ENCODE measurements at places on chromosomes 2 and 18.
A peak's percentile ranks its signal among the peaks of the same experiment; 100 is the strongest.

GRCh38 chr2:183001948-183002347, 36.3 kb downstream of the NCKAP1 start:
- DNase-seq, result no peak

- DNase-seq, result no peak
Measured at GRCh38 chr2:172220121-172220520, 117.4 kb upstream of the DLX2 start.

- no peak for DNase-seq
Measured at GRCh38 chr2:132692816-132693215, 22.8 kb upstream of the LYPD1 start.

DNA sequence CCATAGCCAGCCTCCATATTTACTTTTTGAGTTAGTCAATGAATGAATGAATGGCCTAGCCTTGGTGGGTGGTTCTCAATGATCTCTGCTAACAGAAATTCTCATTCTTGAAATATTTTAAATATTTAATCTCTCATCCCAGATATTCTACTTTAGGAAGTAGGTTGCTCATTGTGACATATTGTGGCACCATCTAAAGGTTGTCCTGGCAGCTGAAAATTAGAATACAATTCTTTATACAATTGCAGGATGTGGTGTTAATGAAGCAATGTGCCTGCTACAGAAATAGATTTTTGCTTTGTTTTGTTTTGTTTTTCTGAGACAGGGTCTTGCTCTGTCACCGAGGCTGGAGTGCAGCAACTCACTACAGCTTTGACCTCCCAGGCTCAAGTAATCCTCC, 35.8 kb downstream of the SCG2 start:
- no peak for DNase-seq

DNA sequence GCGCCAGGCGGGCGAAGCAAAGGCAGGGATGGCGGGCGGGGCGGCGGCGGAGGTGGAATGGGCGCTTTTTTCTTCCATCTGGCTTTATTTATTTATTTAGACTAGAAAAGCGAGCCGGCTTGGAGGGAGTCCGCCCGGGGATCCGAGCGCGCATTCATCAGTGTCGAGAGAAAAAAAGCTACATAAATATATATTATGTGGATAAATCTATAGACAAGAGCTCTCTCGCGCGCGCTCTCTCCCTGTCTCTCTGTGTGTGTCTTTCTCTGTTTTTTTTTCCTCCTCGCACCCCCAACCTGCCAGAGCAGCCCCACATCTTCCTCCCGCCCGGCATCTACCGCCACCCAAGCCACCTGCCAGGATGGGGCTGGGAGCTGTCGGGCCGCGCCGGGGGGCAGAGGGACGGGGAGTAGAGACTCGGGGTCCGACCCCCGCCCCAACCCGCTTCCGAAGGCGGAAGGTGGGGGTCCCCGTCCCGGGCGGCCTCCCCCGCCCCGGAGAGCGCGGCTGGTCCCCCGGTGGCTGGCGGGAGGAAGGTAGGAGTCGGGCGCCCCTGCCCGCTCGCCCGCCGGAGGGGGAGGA, 972 bp upstream of the CELF4 start:
- DNase-seq, result peak; percentile 71

DNA sequence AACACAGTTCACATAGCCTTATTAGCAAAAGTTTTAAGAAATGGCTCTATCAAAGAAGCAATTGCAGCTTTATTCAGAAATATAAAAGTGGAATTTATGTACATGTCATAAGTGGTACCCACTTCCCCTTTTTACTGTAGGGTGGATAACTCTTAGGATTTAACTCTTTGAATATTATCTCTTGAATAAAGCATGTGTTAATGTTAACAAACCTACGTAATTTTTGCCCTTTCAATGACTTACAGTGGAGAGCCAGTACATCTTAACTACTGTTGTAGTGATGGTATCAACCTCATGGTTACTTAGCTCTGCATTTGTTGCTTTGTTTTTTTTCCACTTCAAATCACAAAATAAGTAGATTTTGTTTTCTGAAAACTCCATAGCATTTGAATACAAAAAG, 8.8 kb downstream of the NABP1 start:
- DNase-seq, result no peak

- peak; percentile 46 for DNase-seq
Measured at GRCh38 chr18:22933966-22934423, 867 bp downstream of the RBBP8 start.

DNA sequence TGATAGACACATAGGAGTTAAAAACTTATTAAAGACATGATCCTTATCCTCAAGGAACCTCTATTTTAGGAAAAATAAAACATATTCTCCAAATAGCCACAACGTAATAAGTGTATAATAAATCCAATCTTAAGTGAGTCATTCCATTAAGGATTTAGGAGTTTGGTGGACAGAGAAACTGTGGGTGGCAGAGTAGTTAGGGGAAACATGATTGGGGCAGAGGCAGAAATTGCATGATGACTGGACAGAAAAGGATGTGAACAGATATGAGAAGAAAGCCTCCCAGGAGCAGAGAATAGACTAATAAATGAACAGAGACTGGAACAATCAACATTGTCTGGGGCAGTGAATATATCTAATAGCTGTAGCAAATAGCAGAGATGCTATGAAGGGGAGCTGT, 48.1 kb upstream of the SIGLEC15 start:
- DNase-seq, result no peak

DNA sequence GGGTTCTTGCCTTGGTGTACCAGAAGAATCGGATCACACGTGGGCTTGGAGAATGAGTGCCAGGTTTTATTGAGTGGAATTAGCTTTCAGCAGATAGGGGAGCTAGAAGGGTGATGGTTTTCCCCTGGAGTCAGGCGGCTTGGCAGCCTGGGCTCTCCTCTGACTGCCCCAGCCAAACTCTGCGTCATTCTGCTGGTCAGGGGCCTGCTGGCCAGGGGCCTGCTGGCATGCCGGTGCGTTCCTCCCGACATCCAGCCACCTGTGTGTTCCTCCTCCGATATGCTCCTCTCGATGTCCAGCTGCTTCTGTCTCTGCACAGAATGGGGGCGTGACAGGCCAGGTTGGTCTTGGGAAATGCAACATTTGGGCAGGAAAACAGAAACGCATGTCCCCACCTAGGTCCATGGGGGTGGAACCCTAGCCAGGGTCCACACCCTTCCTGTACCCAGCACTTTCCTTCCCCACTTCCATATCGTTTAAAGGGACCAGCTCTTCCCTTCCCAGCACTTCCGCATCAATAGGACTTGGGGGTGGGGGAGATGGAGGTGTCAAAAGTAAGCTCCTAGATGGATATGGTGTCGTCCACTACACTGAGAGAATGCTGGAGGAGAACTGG, 85.3 kb downstream of the VWA3B start:
- DNase-seq, result no peak

DNA sequence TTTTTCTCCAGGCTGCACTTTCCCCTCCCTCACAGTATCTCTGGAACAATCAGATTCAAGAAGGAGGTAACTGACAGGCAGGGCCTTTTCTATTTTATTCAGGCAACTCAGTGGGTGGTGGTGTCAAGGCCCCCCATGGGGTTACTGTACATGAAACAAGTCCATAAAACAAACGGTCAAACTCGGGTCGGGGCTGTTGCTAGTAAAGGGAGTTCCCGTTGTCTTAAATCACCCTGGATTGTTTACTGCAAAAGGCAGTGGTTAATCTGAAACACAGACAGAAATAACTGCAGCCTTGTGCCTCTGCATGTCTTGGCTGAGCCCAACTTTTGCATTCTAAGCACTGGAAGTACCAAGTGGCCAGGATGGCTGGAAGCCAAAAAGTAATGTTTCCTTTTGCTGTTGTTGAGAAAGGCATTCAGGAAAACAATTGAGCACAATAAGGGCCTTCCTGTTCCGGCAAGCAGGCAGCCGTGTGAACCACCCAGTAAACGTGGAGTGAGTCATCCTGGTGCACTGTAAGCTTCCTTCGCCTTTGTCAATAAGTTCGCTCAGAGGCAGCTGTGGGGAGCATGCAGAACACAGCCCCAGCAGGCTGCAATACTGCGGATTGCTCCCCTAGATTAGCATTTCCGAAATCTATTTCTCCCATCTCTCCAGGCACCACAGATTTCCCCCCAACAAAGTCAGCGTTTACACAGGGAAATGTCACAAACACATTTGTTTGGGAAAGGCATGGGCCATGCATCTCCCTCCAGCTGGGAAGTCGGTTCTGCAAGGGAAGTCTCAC, 149.6 kb downstream of the IRS1 start:
- DNase-seq, result peak; percentile 58

DNA sequence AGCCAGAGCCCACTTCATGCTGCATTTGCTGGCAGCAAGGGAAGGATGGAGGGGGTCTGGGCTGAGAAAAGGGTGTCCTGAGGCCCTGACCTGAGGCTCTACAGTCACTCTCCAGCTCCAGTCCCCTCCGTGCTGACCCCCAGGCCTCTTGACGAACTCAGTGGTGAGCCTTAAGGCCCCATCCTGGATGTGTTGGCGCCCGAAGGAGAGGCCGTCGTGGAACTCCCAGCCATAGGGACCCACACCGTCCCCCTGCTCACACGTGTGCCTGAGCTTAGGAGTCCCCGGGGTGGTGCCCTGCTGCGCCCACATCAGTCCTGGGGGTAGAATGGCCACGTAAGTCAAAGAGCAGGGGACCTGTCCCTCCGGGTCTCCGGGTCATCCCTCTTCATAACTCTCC, 776 bp downstream of the MOGS start:
- no peak for DNase-seq

GRCh38 chr2:234026693-234027254, 23.7 kb upstream of the SPP2 start:
- DNase-seq, result no peak

GRCh38 chr2:187263675-187264560, 184.1 kb downstream of the CALCRL start:
- DNase-seq, result no peak

- no peak for DNase-seq
Measured at GRCh38 chr2:120552800-120553481, 182.7 kb upstream of the GLI2 start.

DNA sequence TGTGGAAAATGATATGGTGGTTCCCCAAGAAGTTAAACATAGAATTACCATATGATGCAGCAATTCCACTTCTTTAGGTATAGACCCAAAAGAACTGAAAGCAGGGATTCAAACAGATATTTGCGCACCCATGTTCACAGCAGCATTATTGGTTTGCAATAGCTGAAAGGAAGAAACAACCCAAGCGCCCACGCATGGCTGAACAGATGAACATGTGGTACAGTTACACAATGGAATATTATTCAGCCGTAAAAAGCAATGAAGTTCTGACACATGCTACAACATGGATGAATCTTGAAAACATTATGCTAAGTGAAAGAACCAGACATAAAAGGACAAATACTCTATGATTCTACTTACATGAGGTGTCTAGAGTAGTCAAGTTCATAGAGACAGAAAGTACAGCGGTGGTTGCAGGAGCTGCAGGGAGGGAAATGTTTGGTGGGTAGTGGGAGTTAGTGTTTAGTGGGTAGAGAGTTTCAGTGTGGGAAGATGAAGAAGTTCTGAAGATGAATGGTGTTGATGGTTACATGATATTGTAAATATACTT, 26.7 kb upstream of the ASPRV1 start:
- DNase-seq, result no peak

GRCh38 chr2:73640511-73640911, 1.7 kb downstream of the NAT8 start:
- DNase-seq, result no peak

- DNase-seq, result no peak
Measured at GRCh38 chr2:17517481-17518211, 594 bp downstream of the RAD51AP2 start.

- DNase-seq, result no peak
Measured at GRCh38 chr2:215969131-215969841, 44.1 kb downstream of the MREG start.

GRCh38 chr2:168178520-168179324, 68.7 kb downstream of the STK39 start:
- no peak for DNase-seq
